Central memory CD4-positive, alpha-beta T cell (primary cell): ENCODE measurements at places on chromosomes 16 and 17.

DNA sequence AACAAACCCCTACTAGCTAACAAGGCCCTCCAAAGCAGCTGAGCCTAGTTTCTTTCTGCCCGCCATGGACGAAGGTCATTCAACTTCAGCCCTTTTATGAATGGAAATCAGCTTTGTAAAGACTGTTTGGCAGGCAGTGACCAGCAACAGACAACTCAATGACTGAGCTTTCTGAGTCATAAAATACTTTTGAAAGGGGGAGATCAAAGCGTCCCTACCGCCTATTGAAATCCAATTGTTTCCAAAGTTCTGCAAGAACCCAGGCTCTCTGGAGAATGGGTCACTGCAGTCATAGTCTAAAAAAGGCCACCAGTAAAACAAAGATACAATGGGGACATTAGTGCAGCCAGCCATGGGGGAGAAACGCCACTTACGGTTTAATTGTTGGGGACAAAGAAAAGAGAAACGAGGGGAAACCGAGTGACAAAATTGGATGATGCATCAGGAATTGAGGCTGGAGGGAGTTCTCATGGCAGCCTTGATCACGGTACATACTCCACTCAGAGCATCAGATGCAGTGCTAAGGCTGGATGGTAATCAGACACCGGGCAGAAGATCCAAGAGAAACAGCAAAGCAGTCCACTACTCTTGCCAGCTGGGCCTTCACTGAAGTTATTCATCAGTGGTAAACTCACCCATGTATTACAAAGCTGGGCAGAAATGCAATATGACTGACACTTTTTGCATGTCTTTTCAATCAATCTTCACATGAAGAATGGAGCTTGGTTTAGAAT lies 9.8 kb downstream of the ADAMTS18 start:
- no peak for DNase-seq

DNA sequence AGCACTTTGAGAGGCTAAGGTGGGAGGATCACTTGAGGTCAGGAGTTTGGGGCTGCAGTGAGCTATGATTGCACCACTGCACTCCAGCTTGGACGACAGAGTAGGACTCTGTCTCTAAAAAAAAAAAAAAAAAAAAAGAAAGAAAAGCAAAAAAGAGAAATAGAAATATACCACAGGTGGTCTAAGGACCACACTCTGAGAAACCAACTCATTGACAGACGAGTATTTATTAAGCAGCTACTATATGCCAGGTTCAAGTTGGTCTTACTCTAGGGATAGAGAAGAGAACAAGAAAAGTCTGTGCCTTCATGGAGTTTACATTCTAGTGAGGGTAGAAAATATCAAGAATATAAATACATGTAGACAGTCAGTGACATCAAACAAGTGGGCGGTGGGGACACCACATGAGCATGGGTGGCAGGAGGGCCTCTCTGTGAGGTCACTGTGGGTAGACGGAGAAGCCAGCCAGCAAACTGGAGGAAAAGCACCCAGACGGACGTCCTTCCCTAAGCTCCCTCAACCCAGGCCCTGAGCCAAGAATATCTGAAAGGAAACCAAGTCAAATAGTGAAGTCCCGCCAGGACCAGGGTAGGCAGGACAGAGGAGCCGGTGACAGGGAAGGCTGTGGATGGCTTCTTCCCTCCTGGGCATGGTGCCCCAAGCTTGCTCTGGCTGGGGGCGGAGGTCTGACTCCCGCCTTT lies 4.7 kb downstream of the CDIPT start:
- no peak for DNase-seq

DNA sequence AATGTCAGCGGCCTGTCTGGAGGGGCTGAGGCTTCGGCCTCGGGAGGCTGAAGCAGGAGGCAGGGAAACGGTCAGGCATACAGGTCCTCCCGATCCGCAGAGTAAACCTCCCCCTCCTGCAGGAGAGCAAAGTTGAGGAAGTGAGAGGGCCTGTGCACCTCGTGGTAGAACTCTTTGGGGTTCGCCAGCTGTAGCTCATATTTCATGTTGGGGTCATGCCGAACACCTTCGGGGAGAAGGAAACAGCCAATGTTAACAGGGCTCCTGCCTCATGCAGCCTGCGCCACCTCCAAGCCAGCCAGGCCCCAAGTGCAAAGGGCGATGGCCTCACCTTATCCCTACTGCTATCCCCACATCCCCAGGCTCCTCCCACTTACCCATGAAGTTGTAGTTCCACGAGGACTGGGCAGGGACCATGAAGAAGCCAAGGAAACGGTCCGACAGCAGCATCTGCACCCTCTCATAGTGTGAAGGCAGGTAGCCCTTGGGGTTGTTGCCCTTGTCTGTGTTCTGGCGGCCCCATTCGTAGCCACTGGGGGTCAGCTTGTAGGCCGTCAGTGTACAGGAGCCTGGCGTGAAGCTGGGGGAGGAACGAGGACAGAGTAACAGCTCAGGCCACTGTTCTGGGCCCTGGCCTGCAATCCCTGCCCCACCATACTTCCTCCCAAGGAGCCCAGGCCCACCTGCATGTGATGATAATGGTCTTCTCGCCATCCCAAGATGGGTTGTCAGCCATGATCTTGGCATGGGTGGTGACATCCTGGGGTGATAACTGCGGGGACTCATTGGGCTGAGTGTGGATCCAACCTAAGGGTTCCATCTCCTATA lies 1.3 kb upstream of the RILP start:
- DNase-seq = no peak

DNA sequence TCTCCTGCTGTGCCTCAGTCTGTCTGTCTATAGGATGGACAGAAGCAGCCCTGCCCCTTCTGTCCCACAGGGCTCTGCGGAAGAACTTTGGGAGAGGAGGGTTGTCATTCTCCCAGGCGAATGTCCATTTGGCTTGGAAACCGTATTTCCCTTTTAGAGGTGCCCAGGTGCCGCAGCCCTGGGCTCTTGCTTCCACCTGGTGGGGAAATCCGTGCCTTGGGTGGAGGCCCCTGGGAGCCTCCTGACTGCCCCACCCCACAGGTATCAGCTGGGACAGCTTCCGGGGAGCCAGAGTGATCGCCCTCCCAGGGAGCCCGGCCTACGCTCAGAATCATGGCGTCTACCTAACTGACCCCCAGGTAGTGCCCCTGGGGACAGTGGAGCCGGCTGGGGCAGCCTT lies 12.7 kb downstream of the FCSK start:
- no peak for DNase-seq

GRCh38 chr16:85435286-85435685 lies 177.8 kb upstream of the GSE1 start:
- no peak for DNase-seq

- DNase-seq = no peak
Measured at GRCh38 chr16:23836078-23836403, 258 bp downstream of the PRKCB start.
